MG63 (cell line): ENCODE measurements at places on chromosomes 16 and 17. TPM values are rescaled to one million over a fixed set of nuclear protein-coding genes. Genes with fewer than 3 reads are reported as not detected.

- DNase-seq: no peak
These were observed 30.9 kb downstream of the SERPINF1 start for GRCh38 chr17:1792495-1793446.

DNA sequence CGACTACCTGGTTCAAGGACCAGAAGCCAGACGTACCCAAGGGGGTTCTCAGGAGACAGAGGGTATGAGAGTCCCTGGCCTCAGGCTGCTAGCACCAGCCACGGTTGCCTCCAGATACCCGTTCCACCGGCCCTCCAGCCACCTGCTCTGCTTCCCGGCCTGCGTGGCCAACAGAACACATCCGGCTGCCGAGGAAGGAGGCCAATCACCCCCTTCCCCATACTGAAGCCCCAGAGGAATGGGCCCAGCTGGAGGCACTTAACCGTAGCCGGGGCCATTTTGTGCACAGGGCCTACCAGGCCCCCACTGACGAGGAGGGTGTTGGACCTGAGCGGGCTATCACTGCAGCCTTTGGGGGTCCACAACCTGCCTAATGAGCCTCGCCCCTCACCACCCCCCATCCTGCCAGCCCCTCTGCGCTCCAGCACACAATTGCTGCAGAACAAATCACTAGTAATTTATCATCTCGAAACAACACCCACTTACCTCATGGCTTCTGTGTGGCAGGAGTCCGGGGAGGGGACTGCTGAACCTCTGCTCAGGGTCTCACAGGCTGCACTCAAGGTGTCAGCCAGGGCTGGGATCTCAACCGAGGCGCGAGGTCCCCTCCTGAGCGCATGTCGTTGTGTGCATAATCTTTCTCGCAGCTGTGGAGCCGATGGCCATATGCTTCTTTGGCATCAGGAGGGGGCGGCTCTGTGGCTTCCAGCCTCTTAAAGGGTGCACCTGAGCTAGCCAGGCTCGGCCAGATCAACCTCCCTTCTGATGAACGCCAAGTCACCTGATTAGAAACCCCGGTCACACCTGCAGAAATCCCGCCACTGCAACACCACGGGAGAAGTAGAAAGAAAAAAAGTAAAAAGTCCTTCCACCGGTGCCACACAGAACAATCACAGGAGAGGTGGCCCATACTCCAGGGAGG is 10.1 kb upstream of the KREMEN2 start:
- no peak for DNase-seq

- DNase-seq: no peak
These were observed 220.1 kb upstream of the MPHOSPH6 start for GRCh38 chr16:82389956-82390650.

- no peak for DNase-seq
These were observed 544 bp upstream of the EVI2A start for GRCh38 chr17:31321966-31322365.

DNA sequence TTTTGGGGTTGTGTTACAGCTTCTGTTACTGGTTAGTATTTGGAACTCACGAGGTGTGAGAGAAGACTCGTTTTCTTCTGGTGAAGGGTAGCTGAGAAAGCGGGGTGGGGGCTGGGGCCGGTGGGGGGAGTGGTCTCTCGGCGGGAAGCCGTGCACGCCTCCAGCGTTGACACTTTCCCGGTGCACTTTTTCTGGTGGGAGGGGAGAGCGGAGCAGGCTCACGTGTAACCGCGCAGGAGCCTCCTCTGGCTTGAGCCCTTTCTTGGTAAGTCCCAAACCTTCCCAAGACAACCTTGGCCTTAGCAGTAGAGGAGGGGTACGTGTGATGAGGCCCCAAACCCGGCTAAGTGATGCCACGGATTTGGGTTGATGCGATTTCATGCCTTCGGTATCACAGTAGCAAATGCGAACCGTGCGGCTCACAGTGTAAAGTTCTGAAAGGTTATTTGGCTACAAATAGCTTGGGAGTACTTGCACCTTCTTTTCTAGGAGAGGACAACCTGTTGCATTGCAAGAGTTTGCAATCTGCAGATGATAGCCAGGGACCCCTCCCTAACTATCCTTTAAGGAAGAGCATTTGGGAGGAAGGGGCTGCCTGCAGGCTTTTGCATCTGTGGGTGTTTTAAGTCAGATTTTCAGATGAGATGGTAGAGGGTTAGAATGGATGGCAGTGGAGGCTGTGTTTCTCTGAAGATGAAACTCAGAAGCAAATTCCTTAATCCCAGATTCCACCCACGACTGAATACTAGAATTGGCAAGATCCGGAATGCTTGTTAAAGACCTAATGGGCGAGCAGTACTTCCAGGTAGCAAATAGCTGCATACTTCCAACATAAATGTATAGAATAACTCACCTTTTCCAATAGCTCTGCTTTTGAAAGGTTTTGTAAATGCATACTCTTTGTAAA is 1.5 kb downstream of the HLF start:
- DNase-seq: no peak

- no peak for DNase-seq
These were observed 51.8 kb downstream of the MYH3 start for GRCh38 chr17:10605221-10605783.

DNA sequence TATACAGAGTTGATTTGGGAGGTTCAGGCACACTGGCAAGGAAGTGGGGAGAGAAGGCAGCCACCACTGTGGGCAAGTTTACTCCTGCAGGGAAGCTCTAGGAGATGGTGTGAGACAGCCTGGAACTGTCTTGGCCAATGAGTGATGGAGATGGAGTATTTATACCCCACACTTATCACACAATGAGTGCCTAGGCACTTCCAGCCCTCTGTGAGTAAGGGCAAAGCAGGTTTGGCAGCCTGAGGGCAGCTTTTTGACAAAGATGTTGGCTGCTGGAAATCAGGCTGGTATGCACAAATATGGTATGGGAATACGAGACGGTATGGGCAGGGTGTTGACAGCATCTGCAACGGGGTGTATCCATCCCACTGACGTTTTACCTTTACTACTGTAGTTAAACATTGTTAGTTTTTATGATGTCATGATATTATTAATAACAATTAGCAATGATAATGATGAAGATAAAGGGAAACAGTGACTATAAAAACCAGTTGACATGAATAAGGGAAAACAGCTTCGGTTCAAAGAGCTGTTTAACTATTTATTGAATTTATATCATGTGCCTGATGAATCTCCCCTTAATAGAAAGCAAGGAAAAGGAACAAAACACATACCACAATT is 149.9 kb downstream of the CDK5R1 start:
- DNase-seq: no peak

Gene TEKT1
- total RNA-seq: not detected in 2 replicates

Gene RHBDL1
- 0.16 TPM in 1 of 2 replicates, not detected in the other for total RNA-seq

Gene FOXF1
- 8.9 and 13.0 TPM in 2 replicates for total RNA-seq

Gene GAS7
- 0.91 and 8.7 TPM in 2 replicates for total RNA-seq

Gene MT4
- total RNA-seq: not detected in 2 replicates

Gene PRKCA
- 16.6 and 17.3 TPM in 2 replicates for total RNA-seq

Gene TBC1D3B
- not detected in 2 replicates for total RNA-seq

Gene CACNG1
- total RNA-seq: not detected in 2 replicates

Gene ZP2
- not detected in 2 replicates for total RNA-seq

Gene LPO
- total RNA-seq: not detected in 2 replicates
